ENCODE measurements at places on chromosomes 2 and 18. TPM values are rescaled to one million over a fixed set of nuclear protein-coding genes. Genes with fewer than 3 reads are reported as not detected.

The LYG2 gene
- not detected for total RNA-seq

The DIPK1C gene
- not detected for total RNA-seq

The TUBA3E gene
- total RNA-seq, result not detected

The CELF4 gene
- not detected for total RNA-seq

The TCF7L1 gene
- 2.0 TPM for total RNA-seq

The UGT1A9 gene
- total RNA-seq, result not detected

The SCG2 gene
- total RNA-seq, result 36.4 TPM

The RAPGEF4 gene
- 0.90 TPM for total RNA-seq

The C2orf42 gene
- total RNA-seq, result 11.9 TPM

The ANKRD30BL gene
- total RNA-seq, result not detected

The RBKS gene
- total RNA-seq, result 1.4 TPM

The QPCT gene
- 2.2 TPM for total RNA-seq

The ADD2 gene
- total RNA-seq, result 0.35 TPM

The NT5DC4 gene
- not detected for total RNA-seq

The IL36A gene
- not detected for total RNA-seq

The UGT1A10 gene
- not detected for total RNA-seq

The EDAR gene
- not detected for total RNA-seq

The PTGR3 gene
- total RNA-seq, result 12.5 TPM

The MYL1 gene
- not detected for total RNA-seq

The KCNK3 gene
- total RNA-seq, result 1.1 TPM

The NEU2 gene
- not detected for total RNA-seq

The PSMA8 gene
- not detected for total RNA-seq

The SLC16A14 gene
- 3.2 TPM for total RNA-seq

The KCNG2 gene
- total RNA-seq, result 0.12 TPM

The TSHZ1 gene
- 1.7 TPM for total RNA-seq

The PCARE gene
- total RNA-seq, result not detected

The SPTBN1 gene
- total RNA-seq, result 425 TPM

The ENOSF1 gene
- 67.7 TPM for total RNA-seq

The CCDC148 gene
- total RNA-seq, result 0.35 TPM

The SLC4A5 gene
- total RNA-seq, result not detected

The ADGRF3 gene
- under 0.01 TPM for total RNA-seq

The CHRNA1 gene
- not detected for total RNA-seq

The HRH4 gene
- 0.08 TPM for total RNA-seq

The CCNYL1 gene
- 5.9 TPM for total RNA-seq

The MYO3B gene
- total RNA-seq, result 0.47 TPM

The ORC4 gene
- total RNA-seq, result 12.3 TPM

Measured in smooth muscle cell of the coronary artery (primary cell).